ENCODE measurements at places on chromosomes 5 and 9.

- DNase-seq: no peak
Measured at GRCh38 chr5:126651013-126651577, 50.3 kb downstream of the PHAX start.

DNA sequence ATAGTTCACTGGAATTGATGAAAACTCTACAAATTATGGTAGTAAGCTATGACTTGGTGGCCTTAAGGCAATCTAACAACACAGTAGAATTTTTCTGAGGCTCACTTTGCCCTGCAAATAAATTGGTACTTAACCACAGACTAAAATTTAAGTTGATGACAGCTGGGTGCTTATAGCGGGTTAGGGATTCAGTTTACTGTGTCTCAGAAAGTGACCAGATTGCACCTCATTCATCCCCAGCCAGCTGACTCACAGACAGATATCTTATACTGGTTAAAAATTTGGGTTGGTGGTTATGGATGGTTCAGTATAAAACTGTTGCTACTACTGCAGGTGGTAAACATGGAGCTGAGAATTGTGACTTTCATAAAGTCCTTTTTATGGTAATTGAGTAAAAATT is 2.8 kb downstream of the CKS2 start:
- no peak for DNase-seq

GRCh38 chr5:112245656-112246055 is 173.4 kb downstream of the EPB41L4A start:
- no peak for DNase-seq

- no peak for DNase-seq
Measured at GRCh38 chr5:133284306-133284705, 232.5 kb downstream of the HSPA4 start.

DNA sequence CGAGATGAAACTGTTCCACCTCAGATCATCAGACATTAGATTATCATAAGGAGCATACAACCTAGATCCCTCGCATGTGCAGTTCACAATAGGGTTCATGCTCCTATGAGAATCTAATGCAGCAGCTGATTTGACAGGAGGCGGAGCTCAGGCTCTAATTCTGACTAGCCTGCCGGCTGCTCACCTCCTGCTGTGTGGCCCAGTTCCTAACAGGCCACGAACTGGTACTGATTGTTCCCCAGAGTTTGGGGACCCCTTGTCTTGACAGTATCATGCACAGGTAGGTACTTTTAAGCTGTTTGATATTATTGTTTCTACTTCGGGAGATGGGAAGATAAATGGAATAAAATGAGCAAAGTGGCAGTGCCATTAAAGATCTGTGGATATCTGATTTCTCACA is 66.9 kb downstream of the ZCCHC7 start:
- DNase-seq: no peak

DNA sequence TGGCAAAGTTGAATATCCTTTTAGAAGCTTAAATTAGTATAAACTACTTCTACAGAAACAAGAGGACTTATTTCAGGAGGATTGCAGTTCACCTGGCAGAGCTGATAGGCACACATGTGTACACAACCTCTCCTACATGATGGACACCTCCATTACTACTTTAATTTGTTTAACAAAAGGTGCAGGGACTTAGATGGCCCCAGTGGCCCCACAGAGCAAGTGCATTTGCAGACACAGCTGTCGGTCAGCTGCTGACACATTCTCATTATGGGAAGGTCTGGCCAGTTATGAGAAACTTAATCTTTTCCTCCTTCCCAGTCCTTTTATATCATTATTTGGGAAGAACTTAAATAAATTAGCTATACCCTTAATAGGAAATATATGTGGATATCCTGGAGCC is 28.3 kb downstream of the TDRD7 start:
- no peak for DNase-seq

DNA sequence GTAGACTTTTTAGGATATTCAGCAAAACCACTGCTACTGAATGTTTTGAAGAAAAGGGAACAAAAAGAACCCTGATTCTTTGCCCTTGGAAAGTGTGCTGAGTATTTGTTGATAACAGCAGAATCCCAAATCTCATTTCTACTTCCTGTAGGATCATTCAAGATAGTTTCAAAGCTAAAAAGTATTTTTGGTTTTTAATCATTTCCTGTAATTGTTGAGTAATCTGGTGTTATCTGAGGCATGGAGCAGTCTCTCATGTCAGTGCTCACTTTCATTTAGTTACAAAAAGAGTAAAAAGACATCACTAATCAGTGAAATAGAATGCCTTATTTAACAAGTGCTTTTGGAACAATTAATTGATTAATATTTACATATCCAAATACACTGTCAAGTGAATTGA is 56.1 kb downstream of the ITGA2 start:
- DNase-seq: no peak

GRCh38 chr5:96615223-96615622 is 47.0 kb upstream of the CAST start:
- DNase-seq: no peak

GRCh38 chr5:95881833-95882232 is 59.3 kb upstream of the GLRX start:
- no peak for DNase-seq

DNA sequence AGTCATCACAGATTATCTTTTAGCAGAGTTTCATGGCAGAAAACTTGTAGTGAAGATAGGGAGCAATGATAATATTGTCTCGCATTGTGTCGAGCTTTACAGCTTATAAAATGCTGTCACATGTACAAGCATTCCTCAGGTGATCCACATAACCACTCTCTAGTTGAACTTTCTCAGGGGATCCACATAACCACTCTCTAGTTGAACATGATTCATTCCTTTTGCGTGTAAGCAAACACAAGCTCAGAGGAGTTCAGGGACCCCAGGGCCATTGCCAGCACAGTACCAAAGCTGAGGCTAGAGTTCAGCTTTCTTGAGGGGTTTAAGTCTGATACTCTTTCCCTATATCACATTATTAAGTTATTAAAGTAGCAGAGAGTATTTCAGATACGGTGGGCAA is 86.7 kb downstream of the CDH6 start:
- DNase-seq: no peak

DNA sequence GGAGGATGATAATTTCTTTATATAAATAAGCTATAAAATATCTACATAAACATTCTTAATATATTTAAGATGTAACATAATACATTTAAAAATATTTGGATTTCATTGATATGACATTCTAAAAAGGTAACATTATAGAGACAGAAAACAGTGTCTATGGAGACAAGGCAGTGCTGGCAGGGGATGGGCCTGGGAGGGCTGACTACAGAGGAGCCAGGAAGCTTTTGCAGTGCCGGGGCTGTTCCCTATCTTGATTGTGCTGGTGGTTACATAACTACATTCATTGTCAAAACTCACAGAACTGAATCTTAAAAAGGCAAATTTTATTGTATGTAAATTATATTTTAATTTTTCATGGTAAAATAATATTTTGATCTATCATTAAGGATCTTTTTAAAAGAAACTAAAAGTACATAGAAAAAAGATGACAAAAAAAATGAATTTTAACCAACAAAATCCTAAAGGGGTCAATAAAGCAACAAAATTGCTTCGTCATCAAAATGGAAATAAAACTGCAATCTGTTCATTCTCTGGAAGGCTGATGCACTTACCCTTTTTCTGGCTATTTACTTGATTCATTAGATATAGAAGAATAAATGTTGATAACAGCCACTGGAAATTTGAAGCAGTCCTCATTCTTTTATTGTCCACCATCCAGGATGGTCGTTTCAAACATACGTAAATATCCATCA is 26.3 kb downstream of the LIFR start:
- DNase-seq: no peak

GRCh38 chr9:128903871-128904620 is 16.7 kb upstream of the PHYHD1 start:
- no peak for DNase-seq

DNA sequence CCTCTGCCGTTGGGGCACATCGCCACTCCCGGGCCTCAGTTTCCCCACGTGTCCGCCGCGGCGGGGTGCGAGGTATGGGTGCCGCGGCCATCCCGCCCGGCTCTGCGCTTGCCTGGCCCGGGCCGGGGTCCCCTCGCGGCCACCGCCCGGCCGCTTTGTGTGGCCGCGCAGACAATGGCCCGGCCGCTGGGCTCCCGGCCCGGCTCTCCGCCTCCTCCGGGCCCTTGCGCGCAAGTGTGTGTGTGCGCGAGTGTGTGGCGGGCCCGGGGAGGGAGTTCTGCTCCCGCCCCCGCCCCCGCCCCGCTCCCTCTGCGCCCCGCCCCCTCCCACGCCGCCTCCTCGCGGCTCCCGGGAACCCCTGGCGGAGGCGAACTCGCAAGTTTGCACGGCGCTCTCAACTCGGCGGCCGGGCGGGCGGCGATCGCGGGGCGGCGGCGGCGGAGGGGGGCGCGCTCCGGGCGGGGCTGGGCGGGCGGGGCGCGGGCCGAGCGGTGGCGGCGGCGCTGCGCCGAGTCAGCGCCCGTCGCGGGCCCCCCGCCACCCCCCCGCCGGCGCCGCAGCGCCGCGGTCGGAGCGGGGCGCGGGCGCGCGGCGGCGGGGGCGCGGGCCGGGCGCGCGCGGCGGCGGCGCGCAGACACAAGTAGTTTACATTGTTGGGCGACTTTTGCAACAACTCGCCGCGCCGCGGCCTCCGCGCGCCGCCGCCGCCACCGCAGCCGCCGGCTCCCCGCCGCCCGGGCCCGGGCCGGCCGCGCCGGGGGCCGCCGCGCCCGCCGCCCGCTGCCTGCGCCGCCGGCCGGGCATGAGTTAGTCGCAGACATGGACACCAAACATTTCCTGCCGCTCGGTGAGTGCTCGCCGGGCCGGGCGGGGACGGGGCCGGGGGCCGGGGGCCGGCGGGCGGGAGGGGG is at the start of gene RXRA:
Gene RXRA, plus strand, starts transcription at position 643 of the 911 bp plus-strand sequence. Its CDS starts 177 bp downstream, at position 820.
- DNase-seq: peak; percentile 60

DNA sequence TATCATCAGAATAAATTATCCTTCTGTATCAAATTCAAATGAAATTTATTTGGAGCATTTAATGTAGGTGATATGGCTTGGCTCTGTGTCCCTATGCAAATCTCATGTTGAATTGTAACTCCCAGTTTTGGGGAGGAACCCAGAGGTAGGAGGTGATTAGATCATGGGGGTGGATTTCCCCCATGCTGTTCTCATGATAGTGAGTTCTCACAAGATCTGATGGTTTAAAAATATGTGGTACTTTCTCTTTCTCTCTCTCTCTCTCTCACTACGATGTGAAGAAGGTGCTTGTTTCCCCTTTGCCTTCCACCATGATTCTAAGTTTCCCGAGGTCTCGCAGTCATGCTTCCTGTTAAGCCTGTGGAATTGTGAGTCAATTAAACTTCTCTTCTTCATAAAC is 678.4 kb upstream of the RGMB start:
- DNase-seq: no peak

DNA sequence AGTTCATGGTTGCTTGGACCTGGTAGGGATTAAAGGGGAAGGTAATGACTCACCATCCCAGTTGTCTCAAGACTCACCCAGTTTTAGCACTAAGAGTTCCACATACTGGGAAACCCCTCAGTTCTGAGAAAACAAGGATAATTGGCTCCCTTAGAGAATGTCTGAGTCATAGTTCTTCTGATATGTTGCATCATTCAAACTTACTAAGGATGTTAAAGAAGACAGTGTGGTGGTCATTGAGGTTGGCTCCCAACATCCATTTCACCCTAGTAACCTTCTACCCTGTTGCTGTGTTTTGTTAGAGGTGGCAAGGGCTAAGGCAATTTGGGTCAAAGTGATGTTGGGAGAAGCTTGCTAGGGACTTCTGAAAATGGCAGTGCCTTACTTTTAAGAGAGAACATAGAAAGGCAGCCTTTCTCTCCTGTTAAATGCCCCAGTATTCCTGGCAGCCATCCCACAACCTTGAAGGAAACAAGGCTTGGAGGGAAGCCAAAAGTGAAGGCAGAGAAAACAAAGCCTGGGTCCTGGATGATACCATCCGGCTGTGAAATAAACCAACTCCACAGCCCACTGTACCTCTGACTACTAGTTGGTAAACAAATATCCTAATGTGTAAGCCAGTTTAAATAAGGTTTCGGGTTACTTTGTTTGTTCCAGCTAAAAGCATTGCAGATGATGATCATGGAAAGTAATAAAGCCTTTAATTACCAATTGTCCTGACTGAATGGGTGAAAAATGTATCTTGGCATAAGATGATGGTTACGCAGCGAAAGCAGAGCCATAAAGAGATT is 80.4 kb upstream of the ADAMTSL1 start:
- no peak for DNase-seq

DNA sequence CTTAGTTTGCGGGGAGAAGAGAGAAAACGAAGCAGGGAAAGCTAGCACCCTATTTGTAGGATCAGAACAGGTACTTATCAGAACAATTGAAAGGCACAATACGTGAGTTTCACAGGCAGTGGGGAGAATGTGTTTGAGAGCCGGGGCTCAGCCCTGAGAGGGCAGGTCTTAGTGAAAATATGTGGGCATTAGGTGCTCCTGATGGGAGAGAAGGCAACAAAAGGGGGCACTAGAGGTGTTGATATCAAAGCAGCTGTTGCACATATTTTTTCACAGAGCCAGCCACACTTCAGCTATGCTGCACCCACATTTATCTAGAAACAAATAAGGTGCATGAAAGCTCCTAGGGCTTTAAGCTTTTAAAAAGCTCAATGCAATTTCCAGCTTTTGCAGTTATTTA is 99.7 kb upstream of the MAN2A1 start:
- DNase-seq: no peak

GRCh38 chr5:482021-482420 is 39.0 kb downstream of the EXOC3 start:
- DNase-seq: no peak

DNA sequence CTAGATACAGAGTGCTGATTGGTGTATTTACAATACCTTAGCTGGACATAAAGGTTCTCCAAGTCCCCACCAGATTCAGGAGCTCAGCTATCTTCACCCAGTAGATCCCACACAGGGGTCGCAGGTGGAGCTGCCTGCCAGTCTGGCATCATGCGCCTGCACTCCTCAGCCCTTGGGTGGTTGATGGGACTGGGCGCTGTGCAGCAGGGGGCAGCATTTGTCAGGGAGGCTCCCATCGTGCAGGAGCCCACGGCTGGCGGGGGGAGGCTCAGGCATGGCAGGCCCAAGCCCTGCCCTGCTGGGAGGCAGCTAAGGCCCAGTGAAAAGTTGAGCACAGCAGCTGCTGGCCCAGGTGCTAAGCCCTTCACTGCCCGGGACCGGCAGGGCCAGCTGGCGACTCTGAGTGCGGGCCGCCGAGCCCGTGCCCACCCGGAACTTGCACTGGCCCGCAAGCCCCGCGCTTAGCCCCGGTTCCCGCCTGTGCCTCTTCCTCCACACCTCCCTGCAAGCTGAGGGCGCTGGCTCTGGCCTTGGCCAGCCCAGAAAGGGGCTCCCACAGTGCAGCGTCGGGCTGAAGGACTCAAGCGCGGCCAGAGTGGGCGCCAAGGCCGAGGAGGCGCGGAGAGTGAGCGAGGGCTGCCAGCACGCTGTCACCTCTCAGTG is 314.1 kb upstream of the ATP10B start:
- DNase-seq: no peak

GRCh38 chr9:122172131-122172530 is 12.4 kb downstream of the MORN5 start:
- no peak for DNase-seq
